ENCODE measurements at places on chromosomes 1 and 21.

GRCh38 chr21:29342363-29342957 is 43.7 kb downstream of the BACH1 start:
- DNase-seq = no peak

GRCh38 chr1:210328032-210328745 is 513 bp upstream of the HHAT start:
- no peak for DNase-seq

- DNase-seq = no peak
Measured at GRCh38 chr1:237258871-237259270, 216.9 kb downstream of the RYR2 start.

DNA sequence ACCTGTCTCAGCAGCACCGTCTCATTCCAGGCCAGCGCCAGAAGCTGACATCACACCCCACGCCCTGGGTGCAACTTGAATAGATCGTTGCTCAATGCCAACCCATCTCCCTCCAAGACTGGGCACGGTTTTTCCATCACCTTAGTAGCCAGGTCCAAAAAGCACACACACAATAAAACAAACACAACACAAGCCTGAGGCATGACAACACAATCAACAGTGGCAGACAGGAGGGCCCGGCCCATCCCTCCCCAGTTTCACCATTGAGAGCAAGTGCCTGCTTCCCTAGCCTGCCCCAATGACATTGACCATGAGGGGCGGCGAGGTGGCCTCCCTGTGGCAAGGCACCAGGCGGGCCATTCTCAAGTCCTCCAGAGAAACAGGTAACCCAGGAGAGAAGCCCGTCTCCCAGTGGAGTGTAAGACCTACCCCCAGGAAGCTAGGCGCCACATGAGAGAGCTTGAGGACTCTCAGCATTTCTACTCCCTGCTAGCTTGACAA is 2.7 kb downstream of the IFFO2 start:
- no peak for DNase-seq

DNA sequence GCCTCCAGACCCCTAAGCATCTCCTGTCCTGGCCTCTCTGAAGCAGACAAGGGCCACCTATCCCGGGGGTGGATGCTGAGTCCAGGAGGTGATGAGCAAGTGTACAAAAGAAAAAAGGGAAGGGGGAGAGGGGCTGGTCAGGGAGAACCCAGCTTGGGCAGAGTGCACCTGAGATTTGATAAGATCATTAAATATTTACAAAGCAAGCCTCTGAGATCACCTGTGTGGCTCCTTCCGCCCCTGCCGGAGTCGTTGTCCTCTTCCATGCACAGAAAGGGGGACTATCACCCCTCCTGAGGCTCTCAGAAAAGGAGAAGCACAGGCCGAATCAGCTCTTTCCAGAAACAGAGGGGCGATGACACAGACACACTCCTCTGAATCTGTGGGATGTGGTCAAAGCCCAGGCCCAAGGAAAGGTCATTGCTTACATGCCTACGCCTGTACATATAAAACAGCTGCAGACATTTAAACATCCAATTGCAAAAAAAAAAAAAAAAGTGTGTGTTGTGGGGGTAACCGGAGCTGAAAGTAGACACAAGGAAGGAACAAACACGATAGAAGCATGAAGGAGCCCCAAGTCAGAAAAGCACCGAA is 30.9 kb downstream of the PRSS38 start:
- DNase-seq = no peak

DNA sequence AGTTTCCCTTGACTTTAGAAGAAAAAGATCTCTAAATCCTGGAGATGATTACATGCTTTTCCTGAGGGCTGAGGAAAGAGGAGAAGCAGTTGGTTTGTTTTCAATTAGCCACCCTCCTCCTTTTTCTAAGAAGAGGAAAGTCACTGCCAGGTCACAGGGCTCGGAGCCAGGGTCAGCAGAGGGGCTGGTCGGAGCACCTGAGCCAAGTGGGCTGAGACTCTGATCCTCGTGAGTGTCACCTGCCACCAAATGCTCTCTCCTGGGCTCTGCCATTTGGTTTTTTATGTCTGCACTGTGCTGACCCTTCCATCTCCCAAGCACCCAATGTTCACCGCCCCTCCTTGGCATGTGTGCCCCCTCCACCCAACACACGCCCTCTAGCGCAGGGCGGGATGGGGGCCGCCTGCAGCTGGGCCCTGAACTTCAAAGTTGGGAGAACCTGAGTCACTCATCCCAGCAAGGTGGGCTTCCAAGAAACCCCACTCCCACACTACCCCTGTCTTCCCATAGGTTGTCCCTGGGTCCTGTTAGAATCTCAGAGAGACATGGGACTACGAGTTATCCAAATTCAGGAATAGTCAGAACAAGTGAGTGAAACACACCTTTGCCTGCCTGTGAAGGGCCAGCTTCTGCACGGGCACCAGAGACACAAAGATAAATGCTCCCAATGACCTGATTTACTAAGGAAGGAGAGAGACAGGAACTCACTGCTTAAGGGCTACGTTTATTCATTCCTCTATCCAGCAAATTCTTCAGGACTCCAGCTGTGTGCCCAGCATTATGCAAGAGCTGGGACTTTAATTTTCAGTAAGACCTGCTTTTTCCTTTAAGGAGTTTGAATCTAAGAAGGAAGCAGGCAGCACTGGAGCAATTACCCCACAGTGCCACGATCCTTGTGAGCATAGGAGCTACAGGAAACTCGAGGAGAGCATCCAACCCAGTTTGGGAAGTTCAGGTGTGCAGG is 127.5 kb downstream of the RHOU start:
- no peak for DNase-seq

DNA sequence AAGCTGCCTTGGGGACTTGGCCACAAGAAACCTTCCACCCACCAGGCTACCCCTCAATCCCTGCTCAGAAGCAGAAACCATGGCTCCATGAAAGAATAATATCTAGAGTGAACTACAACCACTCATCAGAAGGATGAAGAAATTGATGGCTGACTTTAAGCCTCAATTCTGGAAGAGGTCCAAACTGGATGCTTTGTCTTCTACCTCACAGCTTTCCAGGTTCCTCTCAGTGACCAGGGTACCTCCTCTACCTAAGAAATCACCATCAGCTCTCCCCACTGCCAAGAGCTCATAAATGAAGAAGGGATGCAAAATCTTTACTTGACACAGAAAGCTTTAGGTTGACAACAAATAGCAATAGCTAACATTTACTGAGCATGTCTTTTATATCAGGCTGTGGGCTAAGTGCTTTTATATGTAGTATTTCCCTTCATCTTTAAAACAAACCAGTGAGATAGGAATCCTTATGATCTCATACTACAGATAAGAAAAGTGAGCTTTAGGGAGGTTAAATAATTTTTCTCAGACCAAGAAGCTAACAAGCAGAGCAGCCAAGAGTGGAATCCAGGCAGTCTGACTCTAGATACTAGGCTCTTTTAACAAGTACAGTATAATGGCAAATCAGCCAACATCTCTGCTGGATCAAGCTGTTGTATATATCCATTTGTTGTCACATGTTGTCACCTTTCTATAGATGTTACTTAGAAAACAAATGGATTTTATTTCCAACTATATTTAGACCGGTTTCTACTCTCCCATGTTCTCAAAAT is 243.0 kb upstream of the SGIP1 start:
- no peak for DNase-seq

GRCh38 chr1:232965912-232966217 is 15.5 kb downstream of the NTPCR start:
- DNase-seq = no peak

- no peak for DNase-seq
Measured at GRCh38 chr1:20409971-20410370, 76.0 kb downstream of the CAMK2N1 start.

GRCh38 chr1:226109829-226110248 is 47.3 kb downstream of the H3-3A start:
- peak; percentile 22 for DNase-seq

GRCh38 chr1:212179394-212180076 is 105.7 kb upstream of the PPP2R5A start:
- DNase-seq = no peak

DNA sequence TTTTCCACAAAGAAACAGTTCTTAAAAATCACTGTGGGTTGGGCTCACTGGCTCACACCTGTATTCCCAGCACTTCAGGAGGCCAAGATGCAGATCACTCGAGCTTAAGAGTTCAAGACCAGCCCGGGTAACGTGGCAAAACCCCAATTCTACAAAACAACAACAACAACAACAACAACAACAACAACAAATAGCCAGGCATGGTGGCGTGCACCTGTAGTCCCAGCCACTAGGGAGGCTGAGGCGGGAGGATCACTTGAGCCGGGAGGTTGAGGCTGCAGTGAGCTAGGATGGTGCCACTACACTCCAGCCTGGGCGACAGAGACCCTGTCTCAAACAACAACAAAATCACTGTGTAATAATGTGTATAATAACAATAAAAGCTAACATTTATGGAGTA is 40.8 kb downstream of the CDCP2 start:
- DNase-seq = no peak

DNA sequence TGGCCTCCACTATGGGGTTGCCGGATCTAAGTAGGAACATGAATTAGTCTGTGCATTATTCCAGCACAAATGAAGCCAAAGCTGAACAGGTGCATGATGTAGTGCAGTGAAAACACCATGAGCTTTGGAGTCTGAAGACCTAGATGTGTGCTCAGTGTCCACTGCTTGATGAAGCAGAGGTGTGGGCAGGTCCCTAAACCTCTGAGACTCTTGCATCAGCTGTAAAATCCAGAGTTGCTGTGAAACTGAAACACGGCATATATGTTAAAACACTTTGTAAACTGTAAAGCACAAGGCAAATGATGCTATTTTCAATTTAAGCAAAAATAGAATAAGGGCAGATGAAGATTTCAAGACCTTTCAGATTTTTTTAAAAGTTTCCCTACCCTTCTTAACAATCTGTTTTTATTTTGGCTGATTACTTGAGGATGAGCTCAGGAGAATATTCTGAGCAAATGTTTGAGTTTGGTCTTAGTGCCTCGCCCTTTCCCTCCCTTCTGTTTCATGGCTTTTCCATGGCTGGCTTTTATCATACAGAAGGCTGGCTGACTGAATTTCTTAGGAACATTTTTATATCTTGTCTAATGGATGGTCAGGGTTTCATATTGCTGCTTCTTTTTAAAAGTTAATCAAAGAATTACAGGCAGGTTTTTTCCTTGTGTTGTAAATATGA is 221.8 kb downstream of the NTNG1 start:
- no peak for DNase-seq

- DNase-seq = no peak
Measured at GRCh38 chr1:70072231-70072751, 133.1 kb downstream of the LRRC40 start.

DNA sequence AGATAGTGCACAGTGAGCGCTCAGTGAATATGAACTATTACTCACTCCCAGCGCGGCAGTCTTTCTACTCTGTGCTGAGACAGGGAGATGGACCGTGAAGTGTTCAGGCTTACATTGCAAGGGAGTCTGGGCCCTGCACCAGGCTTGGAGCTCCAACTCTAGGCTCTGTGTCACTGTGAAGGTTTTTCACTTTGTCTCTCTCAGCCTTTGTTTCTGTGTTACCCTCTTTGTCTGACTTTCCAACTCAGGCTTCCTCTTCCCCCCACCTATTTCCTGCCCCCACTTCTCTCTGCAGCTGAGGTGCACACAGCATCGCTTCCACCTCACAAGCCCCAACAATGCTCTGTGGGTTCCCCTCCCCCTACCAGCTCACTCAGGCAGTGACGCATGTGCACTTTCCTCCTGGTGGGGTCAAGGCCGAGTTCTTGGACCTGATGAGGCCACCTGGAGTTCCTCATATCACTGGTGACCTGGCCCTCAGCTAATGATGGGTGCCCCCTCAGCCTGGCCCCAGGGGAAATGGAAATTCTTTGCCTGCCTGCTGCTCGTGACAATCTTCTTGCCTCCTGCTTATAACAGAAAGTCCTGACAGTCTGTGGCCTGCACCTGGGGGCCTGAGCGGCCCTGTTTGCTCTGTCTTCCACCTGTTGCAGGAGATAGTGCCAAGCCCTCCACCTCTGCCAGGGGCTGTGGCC is 1.1 kb upstream of the LCK start:
- no peak for DNase-seq

- DNase-seq = no peak
Measured at GRCh38 chr1:92123868-92124267, 43.7 kb downstream of the BTBD8 start.

GRCh38 chr1:161866241-161866640 is 100.1 kb downstream of the ATF6 start:
- no peak for DNase-seq

GRCh38 chr1:156491151-156491949 is 9.2 kb downstream of the MEF2D start:
- no peak for DNase-seq

DNA sequence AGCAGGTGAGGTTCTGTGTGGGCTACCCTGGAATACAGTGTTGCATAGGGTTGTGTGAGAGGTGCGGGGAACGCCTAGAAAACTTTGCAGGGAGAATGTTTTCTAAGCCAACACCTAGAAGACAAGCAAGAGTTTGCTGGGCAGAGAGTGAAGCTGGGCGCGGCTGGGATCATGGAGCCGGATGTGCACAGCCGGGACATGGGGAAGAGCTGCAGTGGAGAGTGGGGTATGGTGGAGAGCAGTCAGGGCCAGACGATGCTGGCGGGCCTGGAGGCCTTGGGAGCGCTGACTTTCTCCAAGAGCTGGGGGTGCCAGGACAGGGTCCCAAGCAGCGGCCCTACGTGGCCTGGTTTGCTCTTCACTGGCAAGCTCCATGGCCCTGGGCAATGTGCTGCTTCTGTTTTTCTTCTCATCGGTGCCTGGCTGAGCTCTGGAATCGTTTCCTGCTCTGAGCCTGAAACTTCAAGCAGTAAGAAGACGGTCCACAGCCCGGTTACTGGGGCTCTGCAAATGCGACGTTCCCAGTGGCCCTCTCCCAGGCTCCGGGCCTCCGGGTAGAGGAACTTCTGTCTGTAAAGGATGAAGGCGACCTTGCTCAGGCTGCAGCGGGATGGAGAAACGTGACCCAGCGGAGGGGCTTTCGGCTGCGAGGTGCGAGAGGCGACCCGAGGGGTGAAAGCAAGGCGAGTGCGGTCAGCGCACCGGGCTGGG is 51.9 kb upstream of the CD34 start:
- DNase-seq = no peak

GRCh38 chr21:16983420-16983819 is 529.4 kb upstream of the CXADR start:
- DNase-seq = no peak

DNA sequence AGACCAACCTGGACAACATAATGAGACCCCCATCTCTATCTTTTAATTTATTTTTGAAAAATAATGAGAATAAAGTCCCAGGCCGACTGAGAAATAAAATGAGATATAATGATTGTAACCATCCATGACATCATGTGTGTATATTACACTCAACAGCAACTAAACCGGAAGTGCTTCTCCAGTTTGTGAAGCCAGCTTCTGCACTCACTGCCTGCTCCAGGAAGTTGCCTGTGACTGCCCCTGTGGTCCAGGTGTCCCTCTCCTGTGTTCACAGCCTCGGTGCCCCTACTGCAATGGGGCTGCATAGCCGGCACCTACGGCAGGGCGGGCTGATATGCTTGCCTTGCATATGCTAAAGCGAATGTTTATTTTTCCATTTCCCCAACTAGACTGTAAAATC is 68.3 kb downstream of the SSBP3 start:
- DNase-seq = no peak

- no peak for DNase-seq
Measured at GRCh38 chr1:42730988-42731387, 9.0 kb downstream of the CLDN19 start.

- no peak for DNase-seq
Measured at GRCh38 chr21:28458446-28458845, 534.2 kb downstream of the LTN1 start.

Data from activated naive CD4-positive, alpha-beta T cell (primary cell).